Activated CD4-positive, CD25-positive, alpha-beta regulatory T cell (primary cell): ENCODE measurements at places on chromosomes 7 and 10.

- no peak for DNase-seq
These were observed 4.6 kb downstream of the GNAI1 start for GRCh38 chr7:80139236-80139635.

DNA sequence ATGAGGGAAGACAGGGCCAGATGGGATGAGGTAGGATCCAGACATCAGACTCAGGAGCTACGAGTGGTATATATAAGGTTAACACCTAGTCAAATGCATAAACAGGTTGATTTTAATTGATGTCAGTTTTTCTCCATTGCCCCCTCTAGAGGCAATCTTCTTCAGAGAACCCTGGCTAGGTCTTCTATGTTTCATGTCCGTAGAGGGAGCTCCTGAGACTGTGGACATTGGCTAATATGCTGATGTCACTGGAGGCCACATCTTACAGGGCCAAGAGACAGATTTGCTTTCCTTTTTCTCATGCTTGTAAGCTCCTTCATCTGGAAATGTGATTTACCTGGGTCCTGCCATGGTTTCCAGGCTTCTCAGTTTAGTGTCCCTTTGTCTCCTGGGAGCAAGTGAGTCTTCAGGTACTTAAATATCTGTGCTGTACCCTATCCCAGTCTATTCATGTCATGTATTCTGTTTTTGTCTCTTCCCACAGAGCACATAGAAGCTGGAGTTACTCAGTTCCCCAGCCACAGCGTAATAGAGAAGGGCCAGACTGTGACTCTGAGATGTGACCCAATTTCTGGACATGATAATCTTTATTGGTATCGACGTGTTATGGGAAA lies 161.6 kb upstream of the PRSS1 start:
- DNase-seq = no peak

- DNase-seq = no peak
These were observed 48.3 kb downstream of the ZNF783 start for GRCh38 chr7:149310113-149310836.

DNA sequence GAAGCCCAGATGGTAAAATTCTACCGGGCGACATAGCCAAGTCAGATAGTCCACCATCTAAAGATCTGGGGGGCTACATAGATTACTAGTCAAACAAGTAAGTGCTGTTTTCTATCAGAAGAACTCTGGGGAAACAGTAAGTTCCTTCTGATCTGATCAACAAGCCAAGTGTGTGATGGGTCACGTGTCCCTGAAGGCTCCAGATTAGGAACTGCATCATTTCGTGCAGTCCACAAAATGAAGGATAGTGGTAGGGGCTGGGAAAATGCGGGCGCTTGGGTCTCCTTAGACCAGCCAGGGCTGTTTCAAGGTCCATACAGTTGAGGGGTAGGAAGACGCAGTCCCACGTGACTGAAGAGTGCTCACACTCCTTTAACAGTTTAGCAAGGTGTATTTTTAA lies 1.8 kb upstream of the CHN2 start:
- DNase-seq = no peak

DNA sequence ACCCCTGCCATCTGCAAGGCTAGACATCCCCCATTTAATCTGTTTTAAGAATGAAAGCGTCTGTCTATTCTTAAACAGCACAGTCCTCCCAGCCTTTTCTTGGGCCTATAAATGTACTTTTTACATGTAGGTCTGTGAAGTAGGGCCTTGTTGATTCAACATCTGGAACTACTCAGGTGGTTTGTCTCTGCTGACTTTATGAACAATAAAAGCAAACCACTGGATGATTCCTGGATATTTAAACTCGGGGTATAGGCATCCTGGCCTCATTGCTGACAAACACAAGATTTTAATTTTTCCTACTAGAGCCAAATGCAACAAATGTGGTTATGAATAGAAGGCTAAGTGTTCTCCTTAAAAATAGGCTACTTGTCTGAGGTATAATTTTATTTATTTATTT lies 198.3 kb downstream of the WDR11 start:
- no peak for DNase-seq
